Substantia nigra (tissue), 51 donors: ENCODE measurements at places on chromosomes 12 and 14.

- no peak for DNase-seq
These were observed 4.9 kb downstream of the WSB2 start for GRCh38 chr12:118055865-118056773.

DNA sequence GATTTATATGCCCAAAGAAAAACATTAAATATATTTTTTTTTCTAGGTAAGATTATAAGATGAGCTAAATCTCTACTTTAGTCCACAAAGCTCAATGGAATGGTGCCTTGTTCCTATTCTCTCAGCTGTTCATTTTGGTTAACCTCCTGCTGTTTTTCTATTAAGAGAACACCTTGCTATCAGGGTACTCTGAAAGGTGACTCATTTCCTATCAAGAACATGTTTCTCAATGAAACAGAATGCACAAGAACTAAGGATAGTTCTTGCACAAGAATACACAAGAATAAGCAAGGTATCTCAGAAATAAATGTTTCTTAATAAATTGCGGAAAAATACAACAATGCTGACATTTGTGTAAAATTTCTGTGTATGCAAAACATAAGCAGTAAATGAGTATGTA lies 14.1 kb downstream of the ABCD2 start:
- no peak for DNase-seq

DNA sequence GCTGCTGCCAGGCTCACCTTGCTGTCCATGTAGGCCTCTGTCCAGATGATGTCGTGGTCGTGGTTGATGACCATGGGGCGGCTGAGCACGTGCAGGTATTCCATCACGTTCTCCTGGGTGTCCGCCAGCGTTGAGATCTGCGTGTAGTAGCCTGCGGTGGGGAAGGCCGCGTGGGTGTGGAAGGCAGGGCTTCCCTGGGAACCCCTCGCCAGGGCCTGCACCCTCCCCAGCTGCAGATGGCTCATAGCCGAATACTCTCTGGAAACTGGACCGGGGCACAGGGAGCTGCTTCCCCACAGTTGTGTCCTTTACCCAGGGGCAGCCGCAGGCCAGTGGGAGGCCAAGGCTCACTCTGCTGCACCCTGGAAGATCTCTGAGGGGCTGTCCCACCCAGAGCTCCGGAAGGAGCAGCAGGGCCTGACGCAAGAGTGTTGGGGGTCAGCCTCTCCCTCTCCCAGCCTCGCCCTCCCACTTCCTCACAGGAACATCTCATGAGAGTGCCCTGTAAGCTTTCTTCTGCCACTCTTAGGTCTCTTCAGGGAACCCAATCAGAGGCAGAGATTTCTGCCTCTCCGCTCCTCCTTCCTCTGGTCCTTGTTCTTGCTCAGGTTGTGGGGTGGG lies 35.5 kb downstream of the CACNA2D4 start:
- DNase-seq = no peak

DNA sequence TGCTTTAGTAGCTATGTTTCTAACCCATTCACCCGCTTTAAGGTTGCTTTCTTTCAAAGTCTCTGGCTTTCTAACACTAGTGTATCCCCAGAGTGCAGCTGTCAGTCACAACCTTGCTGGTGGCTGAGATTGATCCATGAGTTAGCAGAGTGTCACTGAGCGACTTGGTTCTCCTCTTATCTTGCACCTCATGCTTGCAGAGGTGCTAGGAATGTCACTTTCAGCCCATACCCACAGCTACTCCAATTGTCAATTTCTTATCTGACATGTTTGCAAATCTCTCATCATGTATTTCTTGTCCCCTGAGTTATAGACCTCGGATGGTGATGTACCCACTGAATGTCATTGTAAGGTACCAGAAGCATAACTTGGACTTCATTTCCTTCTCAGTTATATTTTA lies 1110.2 kb downstream of the GALC start:
- DNase-seq = no peak

DNA sequence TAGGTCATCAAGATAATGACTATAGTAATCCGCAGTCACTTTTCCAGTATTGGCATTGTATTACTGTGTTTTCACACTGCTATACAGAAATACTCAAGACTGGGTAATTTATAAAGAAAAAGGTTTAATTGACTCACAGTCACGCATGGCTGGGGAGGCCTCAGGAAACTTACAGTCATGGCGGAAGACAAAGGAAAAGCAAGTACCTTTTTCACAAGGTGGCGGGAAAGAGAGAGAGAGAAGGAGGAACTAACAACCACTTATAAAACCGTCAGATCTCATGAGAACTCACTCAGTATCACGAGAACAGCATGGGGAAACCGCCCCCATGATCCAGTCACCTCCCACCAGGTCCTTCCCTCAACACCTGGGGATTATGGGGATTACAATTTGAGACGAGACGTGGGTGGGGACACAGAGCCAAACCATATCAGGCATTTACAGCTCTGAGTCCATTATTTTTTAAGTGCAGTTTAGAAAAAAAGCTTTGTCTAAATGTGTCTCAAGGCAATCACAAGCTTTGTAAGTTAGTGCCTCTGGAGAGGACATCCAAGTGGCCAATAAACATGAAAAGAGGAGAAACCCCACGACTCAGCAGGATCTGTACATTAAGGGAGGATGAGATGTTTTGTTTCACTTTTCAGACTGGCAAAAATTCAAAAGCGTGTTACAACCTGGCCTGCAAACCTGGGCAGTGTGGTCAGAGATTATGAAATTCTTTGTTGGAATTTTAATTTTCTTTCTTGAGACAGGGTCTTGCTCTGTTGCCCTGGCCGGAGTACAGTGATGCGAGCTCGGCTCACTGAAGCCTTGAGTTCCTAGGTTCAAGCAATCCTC lies 82.0 kb downstream of the DNAH10 start:
- no peak for DNase-seq

- no peak for DNase-seq
These were observed 982 bp downstream of the RBMS2 start for GRCh38 chr12:56522411-56523193.

- no peak for DNase-seq
These were observed 29.6 kb downstream of the MAP3K9 start for GRCh38 chr14:70779667-70780066.

GRCh38 chr12:52828591-52829021 lies 5.5 kb downstream of the KRT79 start:
- no peak for DNase-seq

GRCh38 chr12:64578566-64578965 lies 31.7 kb upstream of the RASSF3 start:
- DNase-seq = no peak

- no peak for DNase-seq
These were observed 17.2 kb upstream of the CACNA1C start for GRCh38 chr12:2035431-2036055.
